ENCODE measurements at places on chromosomes 11 and 22.

- DNase-seq: no peak
Measured at GRCh38 chr11:113072237-113072858, 111.1 kb downstream of the NCAM1 start.

DNA sequence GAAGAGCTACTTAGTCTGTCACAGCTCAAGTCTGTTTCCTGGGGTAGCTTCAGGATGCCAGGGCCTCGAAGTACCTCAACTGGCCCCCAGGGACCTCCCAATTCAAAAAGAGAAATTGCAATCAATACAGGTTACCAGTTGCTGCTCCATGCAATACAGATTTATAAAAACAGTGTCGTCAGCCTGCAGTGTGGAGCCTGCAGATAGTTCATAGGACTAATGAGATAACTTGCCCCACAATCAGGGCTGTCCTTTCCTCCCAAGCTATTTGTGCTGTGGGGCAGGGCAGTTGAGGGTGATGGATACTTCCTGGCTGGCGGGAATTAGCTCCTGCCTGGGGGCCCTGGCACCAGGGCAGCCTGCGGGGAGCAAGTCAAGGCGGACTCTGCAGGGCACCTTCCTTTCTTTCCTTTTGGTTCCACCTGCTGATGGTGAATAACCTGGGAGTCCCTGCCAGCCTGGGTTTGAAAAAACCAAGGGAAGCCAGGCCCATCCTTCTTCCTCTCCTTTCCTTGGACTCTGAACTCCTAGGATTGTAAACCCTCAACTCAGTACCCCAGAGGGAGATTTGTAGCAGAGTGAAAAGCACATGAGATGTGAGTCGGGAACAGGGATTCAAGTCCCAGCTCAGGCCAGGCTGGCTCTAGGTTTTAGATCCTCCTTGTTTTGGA lies 216.6 kb downstream of the CEP164 start:
- DNase-seq: no peak

DNA sequence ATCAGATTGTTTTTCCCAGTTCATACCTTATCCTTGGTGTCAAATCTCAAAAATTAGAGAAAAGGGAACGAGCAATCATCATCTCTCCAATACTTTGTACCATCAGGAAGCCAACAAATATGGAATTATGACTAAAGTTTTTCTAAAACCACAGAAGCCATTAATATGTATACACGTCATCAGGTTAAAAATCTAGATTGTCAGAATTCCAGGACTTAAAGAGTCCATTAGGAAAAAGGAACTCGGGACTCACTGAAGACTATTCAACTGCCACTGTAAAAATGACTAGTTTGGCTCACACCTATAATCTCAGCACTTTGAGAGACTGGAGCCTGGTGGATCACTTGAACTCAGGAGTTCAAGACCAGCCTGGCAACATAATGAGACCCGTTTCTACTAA lies 344.4 kb upstream of the LRRC4C start:
- no peak for DNase-seq

GRCh38 chr11:61913699-61914395 lies 3.5 kb downstream of the RAB3IL1 start:
- DNase-seq: no peak

DNA sequence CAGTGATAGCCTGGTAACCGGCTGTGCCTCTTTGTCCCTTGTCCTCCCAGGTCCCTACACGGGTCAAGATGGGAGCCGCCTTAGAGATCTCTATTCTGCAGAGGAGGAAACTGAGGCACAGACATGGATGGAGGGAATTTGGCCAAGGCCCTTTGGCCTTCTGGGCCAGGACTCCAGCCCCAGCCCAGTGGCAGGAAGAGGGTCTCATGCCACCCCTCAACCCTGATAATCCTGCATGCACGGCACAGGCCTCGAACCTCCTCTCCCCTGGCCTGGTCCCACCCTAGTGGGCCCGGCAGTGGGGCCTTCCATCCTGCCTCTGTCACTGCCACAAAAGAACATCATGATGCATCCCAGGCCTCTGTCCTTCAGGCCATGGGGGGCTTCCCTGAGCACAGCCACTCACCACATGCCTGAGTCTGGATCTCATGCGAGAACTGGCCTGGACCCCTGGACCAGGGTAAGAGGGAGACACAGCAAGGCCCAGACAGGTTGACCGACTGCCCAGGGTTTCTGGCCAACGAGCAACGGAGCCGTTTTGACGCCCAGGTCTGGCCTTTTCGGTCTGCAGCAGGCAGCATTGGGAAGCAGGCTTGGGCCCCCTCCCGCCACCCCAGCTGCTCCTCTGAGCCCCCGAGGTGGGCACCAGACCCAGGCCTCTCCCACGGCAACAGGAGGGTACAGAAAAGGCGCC lies 6.5 kb downstream of the LINC01488 start:
- no peak for DNase-seq

GRCh38 chr11:37908219-37908548 lies 1310.1 kb upstream of the RAG2 start:
- DNase-seq: no peak

DNA sequence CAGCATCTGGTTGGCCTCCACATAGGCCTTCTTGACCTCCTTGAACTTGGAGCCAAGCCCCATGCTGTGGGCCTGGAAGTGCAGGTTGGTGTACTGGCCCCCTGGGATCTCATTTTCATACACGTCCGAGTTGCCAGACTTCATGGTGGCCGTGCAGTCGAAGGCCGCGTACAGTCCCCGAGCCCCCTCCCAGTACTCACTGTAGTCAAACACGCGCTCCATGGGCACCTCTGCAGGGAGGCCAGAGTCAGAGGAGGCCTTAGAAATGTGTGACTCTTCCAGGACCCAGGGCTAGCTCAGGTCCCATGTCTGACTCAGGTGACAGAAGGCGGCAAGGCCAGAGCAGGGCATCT lies 6.7 kb upstream of the LRFN4 start:
- DNase-seq: no peak

- DNase-seq: no peak
Measured at GRCh38 chr11:134847083-134847715, 435.2 kb upstream of the B3GAT1 start.

DNA sequence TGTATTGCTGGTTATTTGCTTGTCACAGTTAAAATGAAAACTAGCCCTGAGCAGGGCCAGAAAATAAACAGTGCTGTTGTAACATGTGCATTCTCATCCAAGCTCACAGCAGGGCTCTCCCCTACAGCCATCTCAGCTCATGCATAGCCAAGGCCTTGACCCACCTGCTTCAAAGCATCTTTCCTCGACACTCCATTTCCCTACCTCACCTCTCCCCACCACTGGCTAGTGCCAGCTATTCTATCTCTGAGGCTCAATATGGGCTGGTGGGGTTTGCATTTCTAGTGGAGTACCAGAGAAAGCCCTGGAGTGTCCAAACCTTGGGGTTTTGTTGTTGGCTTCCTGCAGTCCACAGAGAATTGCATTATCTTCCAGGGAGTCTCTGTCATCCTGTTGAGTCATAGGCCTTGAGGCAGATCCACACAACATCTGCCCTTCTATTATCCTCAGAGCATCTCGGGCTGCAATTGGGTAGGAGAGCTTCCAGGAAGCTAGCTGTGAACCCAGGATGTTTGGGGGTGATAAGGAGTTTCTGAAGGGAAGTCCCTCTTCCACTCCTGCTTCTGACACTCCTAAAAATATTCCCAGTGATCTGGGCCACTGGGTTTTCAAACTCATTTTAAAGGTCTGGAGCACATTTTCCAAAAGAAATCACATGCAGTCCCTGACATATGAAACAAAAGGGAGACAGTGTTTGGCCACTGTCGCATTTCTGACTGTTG lies 36.1 kb upstream of the AMOTL1 start:
- DNase-seq: no peak

DNA sequence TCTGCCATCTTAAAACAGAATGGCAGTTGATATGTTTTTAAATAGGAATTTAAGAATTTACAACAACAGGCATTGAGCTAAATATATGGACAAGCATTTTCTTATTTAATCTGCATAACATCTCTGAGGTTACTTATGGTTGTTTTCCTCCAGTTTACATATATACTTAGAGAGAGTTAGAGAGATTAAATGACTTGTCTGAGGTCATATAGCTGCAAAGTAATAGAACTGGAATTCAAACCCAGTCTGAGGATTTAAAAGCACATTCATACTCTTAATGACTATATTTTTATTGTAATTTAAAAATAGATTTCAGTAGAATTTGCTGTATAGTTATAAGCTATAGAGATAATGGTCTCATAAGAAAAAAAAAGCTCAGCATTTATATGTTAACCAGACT lies 81.4 kb upstream of the GRIK4 start:
- no peak for DNase-seq

- DNase-seq: no peak
Measured at GRCh38 chr11:111518668-111519067, 4.1 kb downstream of the HOATZ start.

DNA sequence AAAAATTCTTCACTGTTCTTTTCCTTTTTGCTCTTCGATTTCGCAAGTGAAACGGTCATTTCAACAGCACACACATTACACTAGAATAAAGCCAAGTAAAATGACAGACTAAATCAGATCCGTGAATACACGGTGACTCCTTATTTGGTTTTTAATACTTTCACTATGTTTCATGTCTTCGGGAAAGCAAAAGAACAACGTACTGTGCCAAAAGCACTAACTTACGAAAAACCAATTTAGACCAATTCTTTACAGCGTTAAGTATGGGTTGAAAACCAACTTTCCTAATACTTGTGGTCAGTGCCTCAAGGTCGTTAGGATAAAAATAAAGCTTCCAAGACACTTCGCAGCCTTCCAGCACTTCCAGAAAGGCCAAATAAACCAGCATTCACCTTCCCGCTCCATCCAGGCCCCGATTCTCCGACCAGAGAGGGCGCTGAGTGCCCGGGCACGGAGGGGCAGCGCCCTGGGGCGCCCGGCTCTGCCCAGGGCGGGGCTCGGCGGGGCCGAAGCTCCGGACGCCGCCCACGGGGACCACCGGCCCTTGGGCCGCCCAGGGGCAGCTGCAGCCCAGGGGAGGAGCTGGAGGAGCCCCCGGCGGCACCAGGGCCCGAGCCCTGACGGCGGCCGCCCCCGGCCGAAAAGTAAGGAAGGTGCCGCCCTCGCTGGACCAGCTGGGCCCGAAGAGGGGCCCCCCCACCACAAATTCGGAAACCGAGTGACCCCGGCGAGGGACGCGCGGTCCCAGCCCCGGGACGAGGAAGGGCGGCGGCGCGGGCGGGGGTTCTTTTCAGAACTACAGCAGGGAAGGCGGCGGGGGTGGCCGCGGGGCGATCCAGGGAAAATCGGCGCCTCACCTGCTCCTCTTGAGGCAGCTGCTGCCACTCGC lies 499 bp downstream of the ATL3 start:
- no peak for DNase-seq

GRCh38 chr22:45631841-45632238 lies 39.8 kb upstream of the ATXN10 start:
- DNase-seq: no peak

DNA sequence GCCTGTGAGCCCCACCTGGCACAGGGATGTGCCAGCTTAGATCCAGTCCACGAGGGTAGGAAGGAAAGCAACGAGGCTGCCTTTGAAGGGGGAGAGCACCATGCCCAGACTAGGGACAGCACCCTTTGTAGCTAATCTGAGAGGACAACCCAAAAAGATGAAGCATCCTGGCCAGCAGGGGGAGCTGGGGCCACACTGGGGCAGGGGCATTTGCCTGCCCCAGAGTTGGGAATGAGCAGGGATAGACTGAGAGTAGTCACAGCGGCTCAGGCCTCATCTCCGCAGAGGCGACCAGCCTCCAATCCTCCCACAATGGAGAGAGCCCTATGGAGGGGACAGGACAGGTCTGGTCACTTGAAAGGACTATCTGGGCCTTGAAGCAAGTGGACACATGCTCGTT lies 16.4 kb downstream of the LMO1 start:
- DNase-seq: no peak

DNA sequence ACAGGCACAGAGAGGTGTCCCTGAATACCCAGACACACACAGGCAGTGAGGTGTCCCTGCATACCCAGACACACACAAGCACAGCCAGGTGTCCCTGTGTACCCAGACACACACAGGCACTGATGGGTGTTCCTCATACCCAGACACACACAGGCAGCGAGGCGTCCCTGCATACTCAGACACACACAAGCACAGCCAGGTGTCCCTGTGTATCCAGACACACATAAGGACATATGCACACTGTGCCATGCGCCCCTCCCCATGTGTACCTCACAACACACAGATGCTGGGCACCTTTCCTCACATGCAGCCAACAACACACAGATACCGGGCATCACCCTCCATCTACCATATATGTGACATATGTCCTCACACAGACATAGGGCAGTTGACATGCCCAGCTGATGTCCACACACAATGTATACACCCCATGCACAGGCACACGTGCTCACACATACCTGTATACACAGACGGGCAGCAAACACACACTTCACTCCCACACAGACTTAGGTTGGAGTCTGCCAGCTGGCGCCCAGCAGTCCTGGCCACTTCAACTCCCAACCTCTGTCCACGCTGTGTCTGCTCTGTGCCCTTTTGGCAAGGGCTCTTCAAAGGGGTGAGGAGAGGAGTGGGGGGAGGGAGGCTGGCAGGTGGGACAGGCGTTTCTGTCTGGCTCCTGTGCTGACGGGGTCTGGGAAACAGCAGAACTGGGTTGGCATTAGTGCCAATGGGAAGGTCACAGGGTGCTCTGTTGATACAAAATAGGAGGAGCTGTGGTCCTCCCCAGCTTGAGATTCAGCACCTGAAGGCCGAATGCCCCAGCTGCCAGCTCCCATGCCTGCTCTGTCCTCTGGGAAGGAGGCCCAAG lies 69.4 kb upstream of the ALX4 start:
- no peak for DNase-seq

GRCh38 chr11:27456795-27457329 lies 15.7 kb downstream of the LGR4 start:
- DNase-seq: no peak

DNA sequence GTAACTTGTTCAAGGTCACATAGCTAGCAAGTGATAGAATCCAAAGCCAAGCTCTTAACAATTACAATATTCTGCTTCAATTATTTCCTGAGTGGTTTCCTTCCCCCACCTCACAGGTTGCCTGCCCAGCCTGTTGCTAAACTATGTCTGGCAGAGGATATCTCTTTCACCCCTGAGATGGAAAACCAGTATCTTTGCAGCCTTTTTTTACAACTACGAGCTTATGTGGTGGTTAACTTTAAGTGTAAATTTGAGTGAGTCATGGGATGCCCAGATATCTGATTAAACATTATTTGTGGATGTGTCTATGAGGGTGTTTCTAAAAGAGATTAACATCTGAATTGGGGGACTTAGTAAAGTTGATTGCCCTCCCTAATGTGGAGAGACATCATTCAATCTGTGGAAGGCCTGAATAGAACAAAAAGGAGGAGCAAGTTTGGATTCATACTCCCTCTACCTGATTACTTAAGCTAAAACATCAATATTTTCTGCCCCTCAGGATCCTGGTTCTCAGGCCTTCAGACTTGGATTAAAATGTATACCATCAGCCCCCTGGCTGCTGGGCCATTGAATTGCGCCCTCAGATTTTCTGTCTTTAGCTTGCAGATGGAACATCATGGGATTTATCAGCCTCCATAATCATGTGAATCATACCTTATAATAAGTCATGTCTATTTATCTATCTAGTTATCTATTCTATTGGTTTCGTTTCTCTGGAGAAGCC lies 911.9 kb downstream of the METTL15 start:
- no peak for DNase-seq

All from NCI-H187 treated with DMSO at 0.1 percent for 48 hours (cell line).